ENCODE measurements at places on chromosomes 1 and 21.
A peak's percentile ranks its signal among the peaks of the same experiment; 100 is the strongest.

GRCh38 chr1:174157157-174157806 is 2.0 kb upstream of the RABGAP1L start:
- no peak overlapping the region for H3K4me3 ChIP-seq
- H3K36me3 ChIP-seq, result peaks cover 23% of the 10 kb centered on the region
- H3K4me1 ChIP-seq, result peaks cover 38% of the 10 kb centered on the region
- no peak for DNase-seq
- H3K27ac ChIP-seq, result no peak overlapping the region

- no peak overlapping the region for H3K27ac ChIP-seq
- H3K4me1 ChIP-seq, result no peaks in the 10 kb centered on the region
- H3K27me3 ChIP-seq, result no peaks in the 10 kb centered on the region
- no peak for DNase-seq
- no peak overlapping the region for H3K4me3 ChIP-seq
- H3K36me3 ChIP-seq, result no peaks in the 10 kb centered on the region
Observed at GRCh38 chr1:209231476-209232156, 351.9 kb upstream of the CAMK1G start.

GRCh38 chr1:70866542-70867264 is 180.9 kb downstream of the PTGER3 start:
- H3K27ac ChIP-seq, result no peak overlapping the region
- H3K4me3 ChIP-seq, result no peak overlapping the region
- no peaks in the 10 kb centered on the region for H3K36me3 ChIP-seq
- no peaks in the 10 kb centered on the region for H3K4me1 ChIP-seq
- H3K27me3 ChIP-seq, result no peaks in the 10 kb centered on the region

DNA sequence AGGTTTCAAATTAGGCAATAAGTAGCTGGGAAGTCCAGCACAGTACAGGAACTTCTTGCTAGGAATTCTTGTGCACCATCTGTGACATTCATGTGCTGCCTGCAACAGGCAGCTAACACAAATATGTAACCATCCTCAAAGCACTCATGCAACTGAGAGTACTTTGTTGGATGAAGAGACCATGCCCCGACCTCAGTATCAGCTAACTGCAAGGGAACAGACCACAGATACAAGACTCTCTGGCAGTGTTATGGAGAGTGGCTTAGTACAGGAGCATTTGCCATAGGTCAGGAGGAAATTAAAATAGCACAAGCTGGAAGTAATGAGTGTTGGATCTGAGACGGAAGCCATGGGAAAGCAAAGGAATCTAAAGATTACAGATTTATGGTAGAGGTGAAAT is 123.6 kb downstream of the LRRC53 start:
- DNase-seq, result no peak
- no peaks in the 10 kb centered on the region for H3K4me1 ChIP-seq
- no peaks in the 10 kb centered on the region for H3K36me3 ChIP-seq
- no peak overlapping the region for H3K4me3 ChIP-seq
- H3K27ac ChIP-seq, result no peak overlapping the region
- H3K27me3 ChIP-seq, result no peaks in the 10 kb centered on the region

DNA sequence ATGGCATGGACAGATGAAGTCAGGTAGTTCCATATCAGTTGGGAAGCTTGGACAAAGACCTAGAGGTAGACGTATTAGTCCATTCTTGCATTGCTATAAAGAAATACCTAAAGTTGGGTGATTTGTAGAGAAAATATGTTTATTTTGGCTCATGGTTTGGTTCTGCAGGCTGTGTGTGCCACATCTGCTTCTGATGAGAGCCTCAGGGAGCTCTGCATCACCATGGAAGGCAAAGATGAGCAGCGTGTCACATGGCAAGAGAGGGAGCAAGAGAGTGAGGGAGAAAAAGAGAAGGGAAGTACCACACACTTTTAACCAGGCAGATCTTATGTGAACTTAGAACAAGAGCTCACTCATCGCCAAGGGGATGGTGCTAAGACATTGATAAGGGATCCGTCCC is 9.0 kb downstream of the TSACC start:
- no peak for DNase-seq
- peaks cover 69% of the 10 kb centered on the region for H3K27me3 ChIP-seq
- no peak overlapping the region for H3K27ac ChIP-seq
- H3K4me1 ChIP-seq, result no peaks in the 10 kb centered on the region
- H3K36me3 ChIP-seq, result no peaks in the 10 kb centered on the region
- no peak overlapping the region for H3K4me3 ChIP-seq

DNA sequence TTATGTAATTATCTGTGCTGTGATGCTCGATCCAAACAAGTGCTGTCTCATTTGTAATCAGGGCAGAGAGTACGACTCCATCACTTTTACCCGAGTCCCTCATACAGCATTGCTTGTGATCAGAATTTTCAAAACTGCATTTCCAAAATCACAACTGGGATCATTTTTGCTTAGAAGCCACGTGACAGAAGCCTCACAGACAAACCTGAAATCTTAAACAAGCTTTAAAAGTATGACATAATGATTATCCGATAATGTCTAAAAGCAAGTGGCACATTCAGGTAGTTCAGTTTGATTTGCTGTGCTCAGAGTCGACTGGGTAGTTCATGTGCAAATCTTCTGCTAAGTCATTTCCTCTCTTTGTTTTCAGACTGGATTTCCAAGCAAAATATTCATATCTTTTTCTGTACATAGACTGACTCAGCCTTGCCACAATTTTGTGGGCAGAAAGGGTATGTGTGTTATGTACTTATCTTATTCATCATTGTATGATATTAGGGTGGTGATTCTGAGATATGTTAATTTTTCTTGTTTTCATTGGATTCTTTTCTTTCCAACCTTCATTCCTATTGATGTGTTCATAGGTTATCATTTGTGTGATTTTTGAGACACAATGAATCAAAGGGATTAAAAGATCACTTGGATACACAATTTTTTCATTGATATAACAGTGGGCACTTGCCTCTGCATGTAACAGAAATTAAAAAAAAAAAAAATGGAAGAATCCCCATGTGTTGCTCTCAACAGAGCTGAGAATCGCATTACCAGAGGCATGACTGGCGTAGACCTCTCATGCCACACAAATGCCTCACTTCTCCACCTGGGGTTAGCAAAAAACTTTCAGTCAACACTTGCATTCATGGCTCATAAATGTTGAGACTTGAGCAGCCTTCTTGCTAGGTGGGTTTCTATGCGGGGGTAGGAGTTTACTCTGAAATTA is 355.7 kb downstream of the LTN1 start:
- peak overlapping the region; percentile 93 for H3K27ac ChIP-seq
- peak overlapping the region; percentile 36 for H3K4me3 ChIP-seq
- H3K36me3 ChIP-seq, result no peaks in the 10 kb centered on the region
- peaks cover 36% of the 10 kb centered on the region for H3K4me1 ChIP-seq
